HuH-7 (cell line): ENCODE measurements at places on chromosomes 13 and 19.

- peak; percentile 53 for DNase-seq
These were observed 5.2 kb downstream of the DAND5 start for GRCh38 chr19:12974301-12975220.

GRCh38 chr13:80923907-80924306 is 583.0 kb upstream of the SPRY2 start:
- no peak for DNase-seq

DNA sequence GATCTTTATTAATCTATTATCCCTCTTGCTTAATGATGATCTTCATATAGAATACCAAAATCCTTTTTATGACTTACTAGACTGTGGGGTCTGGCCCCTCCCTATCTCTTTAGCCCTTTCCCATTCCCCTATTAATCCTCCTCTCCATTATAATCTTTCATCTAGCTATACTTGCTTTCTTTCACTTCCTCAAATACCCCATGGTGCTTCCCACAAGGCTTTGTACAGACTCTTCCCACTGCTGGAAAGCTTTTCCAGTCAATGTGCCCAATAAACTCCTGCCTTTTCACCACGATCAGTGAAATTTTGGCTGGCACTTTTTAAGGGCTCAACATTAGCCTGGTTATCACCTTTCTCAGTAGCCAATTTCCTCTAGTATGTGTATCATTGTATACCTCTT is 3.2 kb upstream of the EBPL start:
- no peak for DNase-seq

DNA sequence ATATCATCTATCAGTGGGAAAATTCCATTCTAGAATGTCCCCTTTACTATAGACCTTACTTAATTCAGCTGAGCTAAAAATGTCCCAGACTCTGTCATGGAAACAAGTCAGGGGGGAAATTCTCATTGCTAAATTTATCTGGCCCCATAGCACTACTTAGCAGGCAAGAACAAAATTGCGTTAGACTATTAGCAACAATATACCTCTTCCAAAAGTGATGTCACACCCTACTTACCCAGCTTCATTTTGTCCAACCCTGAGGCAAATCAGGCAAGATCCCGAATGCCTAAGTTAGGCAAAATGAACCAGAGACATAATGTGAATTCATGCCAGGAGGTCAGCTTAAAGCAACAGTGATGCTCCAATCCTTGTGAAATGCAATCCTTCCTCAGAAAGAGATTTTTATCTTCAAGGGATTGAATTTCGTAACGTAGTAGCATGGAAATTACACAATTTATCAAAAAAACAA is 93.7 kb downstream of the FRY start:
- no peak for DNase-seq

- DNase-seq: no peak
These were observed 1391.4 kb downstream of the EFNB2 start for GRCh38 chr13:105144020-105144419.

- DNase-seq: no peak
These were observed 7.2 kb upstream of the BCL3 start for GRCh38 chr19:44741258-44741731.

DNA sequence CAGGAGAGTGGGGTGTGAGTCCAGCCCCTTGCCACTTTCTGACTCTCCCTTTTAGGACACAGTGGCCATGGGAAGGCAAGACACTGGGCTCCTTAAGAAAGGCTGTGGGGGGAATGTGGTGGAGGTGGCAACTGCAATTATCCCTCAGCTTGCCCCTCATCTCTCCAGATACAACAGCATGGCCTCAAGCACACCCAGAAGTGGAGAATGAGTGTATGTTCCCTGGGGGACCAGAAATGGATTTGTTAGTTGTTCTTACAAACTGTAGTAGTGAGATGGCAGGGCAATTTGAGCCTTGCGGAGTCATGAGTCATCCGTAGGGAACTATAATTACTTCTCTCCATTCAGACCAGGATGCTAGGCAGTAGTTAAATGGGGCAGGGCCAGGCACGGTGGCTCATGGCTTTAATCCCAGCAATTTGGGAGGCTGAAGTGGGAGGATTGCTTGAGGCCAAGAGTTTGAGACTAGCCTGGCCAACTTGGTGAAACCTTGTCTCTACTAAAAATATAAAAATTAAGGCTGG is 25.6 kb upstream of the CXCL17 start:
- no peak for DNase-seq

- no peak for DNase-seq
These were observed 173.8 kb downstream of the KATNAL1 start for GRCh38 chr13:30133554-30133912.

- no peak for DNase-seq
These were observed 31.5 kb upstream of the ZNF766 start for GRCh38 chr19:52237771-52238400.

- DNase-seq: no peak
These were observed 11.1 kb downstream of the DOCK6 start for GRCh38 chr19:11251217-11251616.

- no peak for DNase-seq
These were observed 42.3 kb downstream of the GJA3 start for GRCh38 chr13:20118268-20119140.

GRCh38 chr13:27774169-27774568 is 18.1 kb upstream of the GSX1 start:
- no peak for DNase-seq

GRCh38 chr19:32171719-32172151 is 173.7 kb upstream of the ZNF507 start:
- DNase-seq: no peak

DNA sequence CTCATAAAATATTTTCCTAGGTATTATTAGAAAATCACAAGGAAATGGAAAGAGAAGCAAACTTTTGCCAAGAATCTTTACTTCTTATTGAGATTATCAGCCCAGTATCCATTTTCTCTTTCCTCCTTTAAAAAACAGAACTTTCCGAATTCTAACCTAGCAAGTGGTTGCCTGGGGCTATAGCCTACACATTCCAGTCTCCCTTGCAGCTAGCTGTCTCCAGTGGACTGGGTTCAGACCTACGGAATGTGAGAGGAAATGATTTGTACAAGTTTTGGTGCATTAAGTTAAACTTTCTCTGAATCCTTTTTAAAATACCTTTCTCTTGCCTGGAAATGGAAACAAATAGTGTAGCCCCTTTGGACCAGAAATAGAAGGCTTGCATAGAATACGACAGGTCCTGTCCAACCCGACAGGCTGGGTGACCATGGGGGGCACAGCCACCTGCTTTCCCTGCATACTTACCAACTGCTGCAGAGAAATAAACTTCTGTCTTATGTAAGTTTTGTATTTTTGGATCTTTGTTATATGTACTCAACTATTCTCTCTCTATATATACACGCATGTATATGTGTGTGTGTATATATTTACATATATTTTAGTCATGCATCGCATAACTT is 185.9 kb downstream of the NALCN start:
- no peak for DNase-seq

DNA sequence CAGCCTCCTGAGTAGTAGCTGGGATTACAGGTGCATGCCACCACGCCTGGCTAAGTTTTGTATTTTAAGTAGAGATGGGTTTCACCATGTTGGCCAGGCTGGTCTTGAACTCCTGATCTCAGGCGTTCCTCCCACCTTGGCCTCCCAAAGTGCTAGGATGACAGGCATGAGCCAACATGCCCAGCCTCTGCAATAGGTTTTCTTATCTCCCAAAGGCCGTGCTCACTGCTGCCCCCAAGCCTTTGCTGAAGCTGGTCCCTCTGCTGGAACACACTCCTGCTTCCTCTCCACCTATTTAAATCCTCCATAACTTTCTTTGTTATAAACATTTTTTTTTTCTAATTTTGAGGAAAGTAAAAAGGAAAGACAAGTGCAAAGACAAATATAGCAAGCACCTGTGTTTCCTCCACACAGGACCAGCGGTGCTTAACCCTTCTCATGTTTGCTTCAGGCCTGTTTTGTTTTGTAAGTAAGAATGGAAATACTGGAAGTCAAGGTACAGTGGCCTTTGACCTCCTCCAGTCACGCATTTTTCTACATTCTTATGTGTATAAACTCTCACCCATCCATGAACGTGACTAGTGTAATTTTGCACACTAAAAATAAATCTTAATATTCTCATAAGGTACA is 14.5 kb upstream of the TNFAIP8L1 start:
- no peak for DNase-seq

- no peak for DNase-seq
These were observed 26.4 kb upstream of the SCEL start for GRCh38 chr13:77508959-77509620.

GRCh38 chr13:23440821-23441618 is 7.5 kb upstream of the SACS start:
- no peak for DNase-seq

GRCh38 chr19:31013384-31014020 is 335.7 kb downstream of the TSHZ3 start:
- DNase-seq: no peak

GRCh38 chr13:27151798-27152599 is 19.6 kb downstream of the USP12 start:
- no peak for DNase-seq

- DNase-seq: no peak
These were observed 7.5 kb downstream of the ZNF331 start for GRCh38 chr19:53545271-53546065.

DNA sequence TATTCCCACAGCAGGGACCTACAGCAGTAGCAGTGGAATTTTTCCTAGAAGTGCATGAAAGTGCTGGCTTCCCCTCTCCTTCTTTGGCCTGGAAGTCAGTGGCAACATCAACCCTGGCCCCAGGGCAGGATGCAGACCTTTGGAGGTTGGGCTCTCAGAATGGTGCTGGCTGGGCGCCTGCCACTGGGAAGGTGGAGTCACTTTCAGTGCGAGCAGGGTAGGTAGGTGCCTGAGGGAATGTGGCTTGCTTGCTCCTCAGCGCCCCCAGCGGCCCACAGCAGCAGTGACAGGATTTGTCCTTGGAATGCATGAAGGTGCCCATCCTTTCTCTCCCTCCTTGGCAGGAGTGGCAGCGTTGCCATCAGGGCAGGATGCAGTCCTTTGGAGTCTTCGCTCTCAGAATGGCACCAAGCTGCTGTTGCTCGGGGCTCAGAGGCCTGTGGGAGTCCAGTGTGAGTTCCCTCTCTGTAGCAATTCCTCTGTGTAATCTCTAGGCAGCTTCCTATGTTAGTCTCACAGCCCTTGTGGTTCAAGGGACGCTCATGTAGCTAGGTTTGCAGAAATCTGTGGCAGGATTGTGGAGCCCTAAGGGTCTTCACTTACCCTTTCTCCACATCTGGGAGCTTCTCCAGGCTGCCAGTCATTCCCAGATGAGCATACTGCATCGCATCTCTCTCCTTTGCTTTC is 354.4 kb upstream of the DACH1 start:
- DNase-seq: peak; percentile 43

DNA sequence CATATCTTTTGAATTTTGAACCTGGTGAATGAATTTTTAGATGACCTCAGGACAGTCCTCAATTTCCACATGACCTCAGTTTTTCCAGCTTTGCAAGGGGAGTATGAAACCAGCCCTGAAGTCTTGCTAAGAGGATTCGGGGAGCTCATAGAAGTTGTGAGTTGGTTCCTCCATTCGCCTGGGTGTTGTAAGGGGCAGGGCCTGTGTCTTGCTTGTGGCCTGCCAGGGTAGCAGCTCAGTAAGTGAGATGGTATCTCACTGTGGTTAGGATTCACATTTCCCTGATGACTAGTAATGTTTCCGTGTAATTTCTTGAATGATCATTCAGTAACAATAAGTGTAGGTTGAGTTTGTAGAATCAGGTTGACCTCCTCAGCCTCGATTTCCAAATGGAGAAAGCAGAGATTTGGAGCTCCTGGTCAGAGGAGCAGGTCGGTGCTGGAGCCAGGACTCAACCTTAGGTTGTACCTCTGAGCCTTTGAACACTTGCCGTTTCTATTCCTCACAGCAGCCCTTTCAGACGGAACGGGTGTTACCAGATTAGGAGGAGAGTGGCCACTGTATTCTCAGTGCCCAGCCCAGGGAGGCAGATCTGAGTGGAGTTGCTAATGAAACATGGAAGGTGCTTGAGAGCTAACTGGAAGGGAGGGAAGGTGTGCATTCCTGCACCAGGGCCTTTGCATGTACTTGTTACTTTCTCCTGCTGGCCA is 14.6 kb downstream of the NACC1 start:
- DNase-seq: no peak

DNA sequence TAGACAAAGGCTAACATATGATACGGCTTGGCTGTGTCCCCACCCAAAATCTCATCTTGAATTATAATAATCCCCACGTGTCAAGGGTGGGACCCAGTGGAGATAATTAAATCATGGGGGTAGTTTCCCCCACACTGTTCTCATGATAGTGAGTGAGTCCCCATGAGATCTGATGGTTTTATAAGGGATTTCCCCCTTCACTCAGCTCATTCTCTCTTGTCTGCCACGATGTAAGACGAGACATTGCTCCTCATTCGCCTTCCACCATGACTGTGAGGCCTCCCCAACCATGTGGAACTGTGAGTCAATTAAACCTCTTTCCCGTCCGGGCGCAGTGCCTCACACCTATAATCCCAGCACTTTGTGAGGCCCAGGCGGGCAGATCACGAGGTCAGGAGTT is 143.5 kb downstream of the RXFP2 start:
- DNase-seq: no peak

- no peak for DNase-seq
These were observed 30.5 kb downstream of the CDADC1 start for GRCh38 chr13:49278211-49278610.

DNA sequence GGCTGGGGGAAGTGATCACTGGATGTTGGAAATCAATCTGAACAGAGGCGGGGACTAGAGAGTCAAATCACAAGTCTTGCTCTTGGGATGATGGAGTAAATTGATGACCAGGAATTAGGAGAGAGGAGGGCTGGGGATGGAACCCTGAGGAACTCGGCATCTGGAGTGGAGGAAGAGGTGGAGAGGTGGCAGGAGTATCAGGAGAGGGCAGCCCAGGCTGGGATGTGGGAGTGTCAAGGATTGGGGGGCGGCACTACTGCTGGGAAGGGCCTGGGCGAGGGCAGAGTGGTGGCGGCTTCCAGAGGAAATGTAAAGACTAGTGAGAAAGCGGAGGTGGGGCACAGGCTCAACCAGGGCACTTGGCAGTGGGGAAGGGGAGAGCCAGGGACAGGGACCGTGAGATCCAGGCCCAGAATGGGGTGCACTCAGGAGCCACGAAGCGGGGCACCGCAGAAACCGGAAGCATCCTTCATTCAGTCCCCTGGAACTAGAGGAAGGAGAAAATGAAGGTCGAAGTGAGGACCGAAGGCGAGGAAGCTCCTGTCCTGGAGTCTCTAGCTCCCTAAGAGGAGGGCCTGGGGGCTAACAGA is 81.2 kb upstream of the GPR183 start:
- no peak for DNase-seq

DNA sequence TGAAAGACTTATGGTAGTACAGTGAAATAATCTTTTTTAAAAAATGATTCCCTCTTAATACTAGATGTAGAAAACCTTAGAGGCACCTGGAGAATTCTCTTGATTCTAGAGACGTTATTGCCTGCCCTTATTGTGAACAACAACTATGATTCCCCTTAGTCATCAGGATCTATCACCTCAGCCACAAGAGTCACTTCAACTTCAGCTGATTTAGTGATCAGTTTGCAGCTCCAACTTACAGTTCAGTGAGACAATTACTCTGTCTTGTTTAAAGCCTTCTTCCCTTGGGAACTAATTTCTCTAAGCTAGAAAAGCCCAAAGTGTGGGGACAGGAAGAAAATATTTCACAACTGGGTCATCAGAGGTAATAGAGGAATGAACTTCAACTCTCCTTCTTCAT is 254.3 kb upstream of the SLITRK1 start:
- no peak for DNase-seq
